ENCODE measurements at places on chromosomes 5 and 9.

- no peak for DNase-seq
Measured at GRCh38 chr9:110130791-110131416, 77.1 kb downstream of the C9orf152 start.

GRCh38 chr5:76277736-76278135, 125.3 kb upstream of the IQGAP2 start:
- no peak for DNase-seq

DNA sequence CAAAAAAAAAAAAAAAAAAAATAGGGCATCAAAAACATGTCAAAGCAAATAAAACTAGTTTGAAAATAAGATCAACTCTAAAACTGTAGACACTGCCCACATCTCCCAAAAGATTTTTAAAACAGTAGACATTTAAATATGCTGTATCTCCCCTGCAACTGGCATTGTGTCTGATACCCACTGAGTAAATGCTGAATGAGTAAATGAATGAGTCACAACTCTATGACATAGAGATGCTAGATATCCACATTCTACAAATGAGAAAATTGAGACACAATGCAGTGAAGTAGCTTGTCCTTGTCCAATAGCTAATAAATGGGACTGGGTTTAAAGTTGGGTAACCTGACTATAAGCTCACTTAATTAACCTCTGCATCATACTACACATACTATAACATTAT, 14.1 kb upstream of the MAP1B start:
- DNase-seq, result no peak

DNA sequence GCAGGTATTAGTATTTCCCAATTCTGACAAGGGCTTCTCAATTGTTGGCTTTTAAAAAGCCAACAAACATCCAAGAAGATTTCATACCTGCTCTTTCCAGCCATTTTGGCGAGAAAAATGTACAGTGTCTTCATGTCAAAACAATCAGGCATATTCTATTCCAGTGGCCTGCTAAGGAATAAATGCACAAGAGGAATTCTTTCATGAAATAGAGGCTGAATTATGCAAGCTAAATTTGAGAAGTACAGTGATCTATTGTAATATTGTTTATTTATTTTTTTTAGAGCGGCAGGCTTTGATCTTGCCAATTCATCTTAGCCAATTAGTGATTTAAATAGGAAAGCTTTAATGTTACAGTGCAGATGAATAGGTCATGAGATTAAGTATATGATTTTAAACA, 49.3 kb downstream of the NLN start:
- no peak for DNase-seq

GRCh38 chr5:53779541-53779981, 219.1 kb downstream of the NDUFS4 start:
- DNase-seq, result no peak

DNA sequence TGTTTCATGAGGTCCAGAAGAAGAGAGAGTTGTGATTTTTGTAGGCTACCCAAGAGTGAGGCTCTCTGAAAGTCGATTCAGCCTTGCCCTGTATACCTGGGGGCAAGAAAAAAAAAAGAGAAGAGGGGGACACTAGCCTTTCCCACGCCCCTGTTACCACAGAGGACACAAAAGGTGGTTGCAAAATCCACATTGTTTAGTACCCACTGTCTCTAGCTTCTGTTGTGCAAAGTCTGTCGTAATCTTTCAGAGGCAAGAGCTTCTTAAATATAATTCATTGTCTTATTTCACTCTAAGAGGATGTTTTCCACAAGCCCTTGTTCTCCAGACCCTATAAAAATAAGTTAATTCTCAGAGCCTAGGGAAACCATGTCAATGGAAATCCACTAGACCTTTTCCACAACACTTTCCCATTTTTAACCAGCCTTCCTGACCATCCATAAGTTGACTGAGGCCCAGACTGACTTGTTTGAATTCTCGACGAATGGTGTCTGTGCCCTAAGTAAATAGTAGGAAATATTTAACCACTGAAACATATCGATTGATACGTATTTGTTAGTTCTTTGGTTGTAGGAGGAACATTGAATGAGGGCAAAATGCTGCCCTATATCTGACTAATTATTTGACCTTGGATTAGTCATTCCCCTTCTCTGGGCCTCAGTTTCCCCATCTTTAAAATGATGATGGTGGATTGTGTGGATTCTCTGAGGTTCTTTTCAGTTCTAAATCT, 182.7 kb downstream of the PAPPA start:
- DNase-seq, result no peak

DNA sequence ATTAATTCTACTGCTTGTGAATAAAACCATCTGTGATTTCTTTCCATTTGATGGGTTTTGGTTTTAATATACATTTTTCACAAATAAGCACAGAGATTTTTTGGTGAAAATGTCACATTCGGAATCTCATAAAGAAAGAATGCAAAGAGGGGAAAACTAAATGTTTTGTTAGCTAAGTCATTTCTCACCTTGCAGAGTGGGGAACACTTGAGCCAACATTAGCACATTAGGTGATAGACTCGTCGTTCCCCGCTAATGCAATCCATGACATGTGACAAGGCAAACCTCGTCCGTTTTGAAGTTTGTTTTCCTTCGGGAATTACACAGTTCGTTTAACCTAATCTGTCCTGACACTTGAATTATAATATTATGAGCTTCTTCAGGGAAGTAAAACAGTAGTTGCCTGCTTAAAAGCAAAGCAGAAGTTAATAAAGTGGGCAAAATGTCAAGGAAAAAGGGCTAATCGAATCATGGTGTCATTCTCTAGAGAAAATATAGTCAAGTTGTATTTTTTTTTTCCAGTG, 95.8 kb upstream of the LMX1B start:
- DNase-seq, result no peak

DNA sequence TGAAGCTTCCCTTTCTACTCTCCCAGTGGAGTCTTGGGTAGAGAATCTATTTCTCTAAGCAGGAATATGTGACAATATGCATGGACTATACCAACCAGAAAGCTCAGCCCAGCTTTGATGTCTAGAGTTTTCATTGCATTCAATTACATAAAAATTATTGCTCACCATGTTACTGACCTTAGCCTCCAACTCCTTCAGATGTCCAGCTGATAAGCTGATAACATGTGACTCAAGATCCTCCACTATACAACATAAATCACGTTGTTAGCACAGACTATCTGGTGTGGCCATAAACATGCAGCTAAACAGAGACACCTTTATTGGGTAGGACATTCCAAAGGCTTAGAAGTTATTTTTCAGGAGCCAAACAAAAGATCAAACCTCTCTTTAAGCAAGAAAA, 1168.2 kb downstream of the CDH12 start:
- no peak for DNase-seq

GRCh38 chr5:101429241-101429640, 526.2 kb upstream of the ST8SIA4 start:
- no peak for DNase-seq

- DNase-seq, result no peak
Measured at GRCh38 chr9:105047742-105048041, 119.7 kb upstream of the ABCA1 start.

GRCh38 chr5:111730659-111731382, 26.2 kb downstream of the NREP start:
- DNase-seq, result no peak

- no peak for DNase-seq
Measured at GRCh38 chr9:35728041-35728971, 3.7 kb downstream of the TLN1 start.

DNA sequence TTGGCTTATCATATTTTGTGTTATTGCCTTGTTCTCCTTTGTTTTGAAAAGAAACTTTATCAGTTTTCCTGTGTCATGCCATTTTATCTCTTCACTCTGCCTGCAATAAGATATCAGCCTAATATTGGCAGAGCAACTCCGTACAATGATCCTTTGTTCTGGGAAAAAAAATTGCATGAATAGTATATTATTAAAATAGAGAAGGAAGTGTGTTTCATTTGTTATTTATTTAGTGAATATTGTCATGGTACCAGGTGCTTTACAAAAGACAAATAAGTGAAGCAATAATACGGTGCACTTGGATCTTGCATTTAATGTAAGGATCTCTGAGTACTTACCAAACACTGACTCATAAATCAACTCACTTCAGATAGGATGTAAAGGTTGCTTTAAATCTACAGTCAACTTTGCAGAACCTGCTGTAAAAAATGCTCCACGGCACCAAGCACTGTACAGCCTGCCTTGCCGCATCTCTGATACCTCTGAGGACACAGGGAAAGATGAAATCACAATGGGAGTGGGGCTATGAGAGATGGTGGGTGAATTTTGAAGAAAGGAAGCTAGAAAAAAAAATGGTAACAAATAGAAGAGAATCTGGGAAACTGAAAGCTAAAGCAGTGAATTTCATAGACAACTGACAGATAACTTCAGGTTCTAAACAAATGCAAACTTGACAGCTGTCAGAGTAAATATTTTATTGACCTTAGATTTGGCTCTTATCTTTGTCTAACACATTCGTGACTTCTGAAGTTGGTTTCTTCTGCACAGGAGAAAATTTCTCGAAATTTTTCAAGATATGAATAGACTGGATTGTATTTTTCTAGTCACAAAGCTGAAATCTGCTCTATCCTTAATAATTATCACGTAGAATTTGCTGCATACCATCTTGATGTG, 232.1 kb downstream of the ENC1 start:
- DNase-seq, result no peak

DNA sequence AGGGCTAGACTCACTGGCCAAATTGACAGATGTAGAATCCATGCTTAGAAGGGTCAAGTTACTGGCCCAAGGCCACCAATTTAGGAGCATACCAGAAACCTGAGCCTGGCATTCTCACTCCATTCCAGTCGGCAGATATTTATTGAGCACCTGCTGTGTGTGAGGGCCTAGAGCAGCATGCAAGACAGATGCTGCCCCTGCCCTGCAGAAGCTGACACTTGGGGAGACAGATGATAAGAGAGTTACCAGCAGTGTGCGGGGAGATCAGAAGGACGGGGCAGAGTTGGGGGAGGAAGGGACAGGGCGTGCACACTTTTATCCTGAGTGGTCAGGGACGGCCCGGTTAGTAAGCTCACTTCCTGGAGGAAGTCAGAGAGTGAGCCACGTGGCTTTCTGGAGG, 111.5 kb upstream of the RAPGEF1 start:
- no peak for DNase-seq

GRCh38 chr5:153598099-153598498, 107.6 kb downstream of the GRIA1 start:
- no peak for DNase-seq

DNA sequence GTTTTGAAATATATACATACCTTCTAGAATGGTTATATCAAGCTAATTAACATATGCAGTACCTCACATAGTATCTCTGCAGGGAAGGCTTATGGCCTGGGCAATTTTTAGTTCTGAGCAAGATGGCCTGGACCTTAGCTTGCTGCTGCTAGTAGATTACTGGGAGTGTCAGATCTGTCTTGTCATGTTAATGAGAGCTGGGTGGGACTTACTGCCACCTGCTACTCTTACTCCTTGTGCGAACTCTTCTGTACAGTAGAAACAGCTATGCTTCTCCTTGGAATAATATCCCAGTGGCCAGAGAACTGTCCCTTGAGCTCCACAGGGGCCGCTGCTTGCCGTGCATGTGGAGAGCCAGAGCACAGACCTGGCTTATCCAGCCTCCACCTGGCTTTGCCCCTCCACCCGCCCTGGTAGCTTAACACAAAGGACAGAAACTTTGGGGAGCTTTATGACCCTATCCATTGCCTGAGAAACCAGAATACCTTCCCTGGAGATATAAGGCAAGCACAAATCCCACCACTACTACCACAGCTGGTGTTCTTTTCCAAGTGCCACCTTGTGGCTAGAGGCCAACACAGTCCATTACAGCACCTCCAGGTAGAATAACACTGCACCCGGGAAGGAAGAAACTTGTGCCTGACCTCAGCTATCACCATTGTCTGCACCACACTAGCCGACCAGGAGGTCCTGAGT, 74.4 kb upstream of the RUSC2 start:
- DNase-seq, result no peak

GRCh38 chr9:687034-687785, 154.3 kb upstream of the DMRT1 start:
- DNase-seq, result no peak

- no peak for DNase-seq
Measured at GRCh38 chr5:128355961-128356360, 182.1 kb downstream of the FBN2 start.

- DNase-seq, result no peak
Measured at GRCh38 chr5:80941496-80941895, 18.7 kb upstream of the RASGRF2 start.

Measured in NCI-H187 (cell line).